Upper lobe of right lung (tissue), 1 donor: ENCODE measurements at places on chromosomes 11 and 22. TPM values are rescaled to one million over a fixed set of nuclear protein-coding genes. Genes with fewer than 3 reads are reported as not detected.

DNA sequence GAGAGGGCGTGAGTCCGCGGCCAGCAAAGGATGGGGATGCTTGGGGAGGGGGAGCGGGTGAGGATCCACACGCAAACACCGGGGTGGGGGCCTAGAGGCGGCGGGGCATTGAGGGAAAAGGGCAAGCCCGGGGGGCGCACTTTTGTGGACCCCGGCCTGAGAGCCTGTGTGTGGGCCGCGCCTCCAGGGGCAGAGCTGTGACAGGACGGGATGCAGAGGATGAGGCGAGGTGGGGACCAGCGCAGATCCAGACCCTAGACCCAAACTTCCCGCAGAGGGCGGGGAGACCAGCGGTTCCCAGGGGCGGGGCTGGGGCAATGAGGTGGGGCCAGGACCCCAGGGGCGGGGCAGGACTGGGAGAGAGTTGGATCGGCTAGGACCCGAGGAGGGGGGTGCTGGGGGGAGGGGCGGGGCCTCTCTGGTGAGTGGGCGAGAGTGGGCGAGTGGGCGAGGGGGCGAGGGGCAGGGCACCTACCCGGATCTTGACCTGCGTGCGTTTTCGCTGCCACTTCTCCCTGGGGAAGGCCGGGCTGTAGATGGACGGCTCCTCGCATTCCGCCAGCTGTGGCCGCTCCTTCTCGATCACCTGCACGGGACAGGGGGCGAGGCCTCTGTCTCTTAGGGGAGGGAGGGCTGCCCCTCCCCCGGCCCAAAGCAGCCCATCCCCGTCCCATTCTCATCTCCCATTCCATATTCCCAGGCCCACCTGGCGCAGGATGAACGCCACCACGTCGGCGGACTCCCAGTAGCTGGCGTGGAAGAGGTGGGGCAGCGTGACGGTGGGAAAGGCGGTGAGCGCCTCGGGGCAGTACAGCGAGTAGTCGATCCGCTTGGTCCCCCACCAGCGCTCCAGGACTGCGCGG is 10.6 kb downstream of the PITPNM1 start:
- H3K27me3 ChIP-seq: no peaks in the 10 kb centered on the region
- peaks cover 56% of the 10 kb centered on the region for H3K36me3 ChIP-seq
- DNase-seq: no peak
- H3K4me3 ChIP-seq: no peak overlapping the region

GRCh38 chr22:30486661-30487115 is 14.9 kb upstream of the SEC14L3 start:
- no peaks in the 10 kb centered on the region for H3K27me3 ChIP-seq
- no peaks in the 10 kb centered on the region for H3K36me3 ChIP-seq
- H3K4me1 ChIP-seq: no peaks in the 10 kb centered on the region
- no peak for DNase-seq

- peaks cover 11% of the 10 kb centered on the region for H3K4me1 ChIP-seq
- no peak for DNase-seq
- H3K27ac ChIP-seq: no peak overlapping the region
- no peaks in the 10 kb centered on the region for H3K36me3 ChIP-seq
- no peaks in the 10 kb centered on the region for H3K27me3 ChIP-seq
Observed at GRCh38 chr11:69969890-69970784, 108.0 kb upstream of the ANO1 start.

DNA sequence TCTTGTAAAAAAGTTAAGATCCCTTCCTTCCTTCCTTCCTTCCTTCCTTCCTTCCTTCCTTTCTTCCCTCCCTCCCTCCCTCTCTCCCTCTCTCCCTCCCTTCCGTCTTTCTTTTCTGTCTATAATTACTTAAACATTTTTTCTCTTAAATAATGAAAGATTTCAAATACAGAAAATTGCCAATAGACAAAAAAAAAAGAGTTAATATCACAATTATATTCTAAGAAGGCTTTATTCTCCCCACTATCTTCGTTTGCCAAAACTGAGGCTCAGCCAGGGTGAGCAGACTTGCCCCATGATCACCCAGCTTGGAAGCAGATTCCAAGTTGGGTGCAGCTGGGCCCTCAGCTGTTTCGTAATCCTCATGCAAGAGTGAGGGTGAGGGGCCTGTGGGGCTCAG is 327 bp upstream of the CACNA1I start:
- H3K27me3 ChIP-seq: peaks cover 6% of the 10 kb centered on the region
- H3K27ac ChIP-seq: no peak overlapping the region
- H3K36me3 ChIP-seq: no peaks in the 10 kb centered on the region
- no peaks in the 10 kb centered on the region for H3K4me1 ChIP-seq

GRCh38 chr11:19919050-19919561 is 206.5 kb downstream of the NAV2 start:
- H3K4me1 ChIP-seq: peaks cover 14% of the 10 kb centered on the region
- H3K27ac ChIP-seq: no peak overlapping the region
- peak; percentile 80 for DNase-seq
- H3K4me3 ChIP-seq: no peak overlapping the region
- H3K27me3 ChIP-seq: no peaks in the 10 kb centered on the region

DNA sequence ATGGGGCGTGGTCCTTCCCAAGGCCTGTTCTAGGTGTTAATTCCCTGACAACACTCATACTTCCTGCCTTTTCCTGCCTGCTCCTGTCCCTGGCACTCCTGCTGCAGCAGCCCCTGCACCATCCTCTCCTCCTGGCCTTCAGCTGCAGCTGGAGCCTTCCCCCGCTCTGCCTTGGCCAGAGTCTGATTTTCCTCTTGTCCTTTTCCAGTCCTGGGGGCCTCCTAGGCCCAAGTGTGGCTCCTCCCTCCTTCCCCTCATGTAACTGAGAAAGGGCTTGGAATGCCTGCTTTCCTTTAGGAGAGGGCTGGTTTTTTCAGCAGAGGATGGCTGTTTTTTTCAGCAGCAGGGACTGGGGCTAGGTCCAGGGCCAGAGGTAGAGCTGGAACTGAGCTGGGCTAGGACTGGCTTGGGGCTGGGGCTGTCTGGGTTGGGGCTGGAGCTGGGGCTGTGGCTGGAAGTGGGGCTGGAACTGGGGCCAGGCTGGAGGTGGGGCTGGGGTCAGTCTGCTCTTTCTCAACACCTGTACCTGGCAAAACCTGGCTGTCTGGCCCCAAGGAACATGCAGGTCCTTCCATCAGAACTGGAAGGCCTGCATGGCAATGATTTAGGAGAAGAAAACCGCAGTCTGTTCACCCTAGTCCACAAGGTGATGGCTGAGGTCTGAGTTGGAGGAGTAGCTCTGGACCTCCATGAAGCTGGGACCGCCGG is 23.6 kb downstream of the ZC3H7B start:
- no peak overlapping the region for H3K27ac ChIP-seq
- peaks cover 77% of the 10 kb centered on the region for H3K36me3 ChIP-seq
- no peaks in the 10 kb centered on the region for H3K27me3 ChIP-seq
- peaks cover 4% of the 10 kb centered on the region for H3K4me1 ChIP-seq

DNA sequence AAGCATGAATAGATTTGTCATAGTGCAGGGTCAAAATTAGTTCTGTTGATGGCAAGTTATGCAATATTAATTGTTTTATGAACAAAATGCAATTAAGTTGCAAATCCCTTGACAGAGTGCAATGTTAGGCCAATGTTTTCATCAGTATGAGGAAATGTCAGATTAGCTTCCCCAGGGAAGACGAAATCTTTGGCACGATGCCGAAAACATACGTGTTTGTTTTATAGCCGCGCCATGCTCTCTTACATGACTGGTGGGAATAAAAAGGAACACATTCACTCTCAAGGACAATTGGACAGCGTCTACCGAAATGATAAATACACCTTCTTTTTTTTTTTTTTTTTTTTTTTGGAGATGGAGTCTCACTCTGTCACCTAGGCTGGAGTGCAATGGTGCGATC is 27.0 kb downstream of the MFNG start:
- no peaks in the 10 kb centered on the region for H3K27me3 ChIP-seq
- H3K36me3 ChIP-seq: no peaks in the 10 kb centered on the region
- DNase-seq: no peak
- peaks cover 5% of the 10 kb centered on the region for H3K4me1 ChIP-seq
- H3K4me3 ChIP-seq: no peak overlapping the region

DNA sequence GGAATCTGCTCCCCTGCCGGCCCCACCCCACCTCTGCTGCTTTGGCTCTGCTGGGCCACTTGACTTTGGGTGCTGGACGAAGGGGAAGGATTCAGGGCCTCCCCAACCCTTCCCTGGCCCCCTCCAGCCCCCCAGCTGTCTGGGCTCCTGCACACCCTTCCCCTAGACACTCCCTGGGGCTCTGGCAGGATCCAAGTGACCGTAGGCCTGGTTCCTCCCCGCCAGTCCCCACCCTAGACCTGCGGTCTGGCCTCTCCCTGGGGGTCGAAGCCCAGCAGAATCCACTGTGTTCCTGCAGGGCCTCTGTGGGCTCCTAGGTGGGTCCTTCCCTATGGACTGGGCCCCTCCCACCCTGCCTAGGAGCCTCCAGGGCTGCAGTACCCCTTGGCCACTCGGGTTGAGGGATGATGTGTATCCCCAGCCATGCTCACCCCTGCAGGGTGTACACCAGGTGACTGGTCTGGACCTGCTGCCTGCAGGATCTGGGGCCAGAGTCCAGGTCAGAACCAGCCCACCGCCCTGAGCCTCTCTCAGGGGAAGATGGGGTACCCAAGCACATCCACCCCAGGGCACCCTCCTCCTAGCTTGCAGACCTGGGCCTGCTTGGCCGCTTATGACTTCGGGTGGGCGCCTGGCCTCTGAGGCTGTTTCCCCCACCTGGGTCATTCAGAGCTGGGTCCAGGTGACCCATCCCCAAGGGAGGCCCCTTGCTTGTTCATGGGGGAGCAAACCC is 5.6 kb downstream of the PIM3 start:
- H3K27ac ChIP-seq: peak overlapping the region; percentile 87
- peaks cover 36% of the 10 kb centered on the region for H3K36me3 ChIP-seq
- H3K4me1 ChIP-seq: peaks cover 66% of the 10 kb centered on the region
- DNase-seq: peak; percentile 68

DNA sequence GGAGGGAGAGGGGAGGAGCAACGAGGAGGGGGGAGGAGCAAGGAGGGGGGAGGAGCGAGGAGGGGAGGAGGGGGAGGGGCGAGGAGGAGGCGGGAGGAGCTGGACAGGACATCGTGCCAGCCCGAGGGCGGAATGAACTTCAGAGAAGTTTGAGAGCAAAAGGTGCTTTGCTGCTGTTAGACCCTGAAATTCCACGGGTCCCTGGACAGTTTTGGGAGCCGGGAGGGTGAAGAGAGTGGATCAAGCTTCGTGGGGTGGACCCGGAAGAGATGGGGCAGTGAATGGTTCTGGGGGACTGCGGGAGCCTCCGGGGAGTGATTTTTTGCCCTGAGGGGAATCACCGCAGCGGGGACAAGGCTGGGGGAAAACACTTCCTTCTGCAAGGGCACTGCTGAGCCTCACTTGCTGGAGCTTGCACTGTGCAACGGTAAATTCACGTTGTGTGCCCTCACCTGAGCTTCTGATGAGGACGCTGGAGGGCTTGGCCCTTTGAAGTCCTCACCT is 10.7 kb upstream of the NLRP6 start:
- H3K27ac ChIP-seq: peak overlapping the region; percentile 85
- peak; percentile 85 for DNase-seq
- no peaks in the 10 kb centered on the region for H3K27me3 ChIP-seq
- peaks cover 10% of the 10 kb centered on the region for H3K4me1 ChIP-seq

DNA sequence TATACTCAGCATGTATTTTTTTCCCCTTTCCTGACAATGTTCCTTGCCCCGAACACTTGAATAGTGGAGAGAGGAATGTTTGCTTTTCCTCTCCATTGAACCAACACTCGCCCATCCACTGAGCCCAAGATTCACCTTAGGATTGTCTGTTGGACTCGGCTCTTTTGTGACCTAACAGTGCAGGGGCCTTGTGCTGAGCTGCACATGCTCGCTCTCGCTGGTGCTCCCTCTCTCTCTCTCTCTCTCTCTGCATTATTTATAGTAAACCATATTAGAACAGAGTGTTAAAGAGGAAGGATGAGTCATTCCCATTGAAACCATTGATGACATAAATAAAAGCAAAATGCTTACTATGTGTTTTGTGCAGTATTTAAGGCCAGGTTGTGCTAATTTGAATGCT is 20.7 kb downstream of the ZBTB16 start:
- peaks cover 100% of the 10 kb centered on the region for H3K4me1 ChIP-seq
- H3K27me3 ChIP-seq: no peaks in the 10 kb centered on the region
- H3K4me3 ChIP-seq: no peak overlapping the region
- DNase-seq: no peak
- peak overlapping the region; percentile 63 for H3K27ac ChIP-seq
- peaks cover 65% of the 10 kb centered on the region for H3K36me3 ChIP-seq

GRCh38 chr11:96332126-96332771 is 10.7 kb downstream of the MAML2 start:
- H3K36me3 ChIP-seq: no peaks in the 10 kb centered on the region
- H3K4me1 ChIP-seq: peaks cover 69% of the 10 kb centered on the region
- H3K27me3 ChIP-seq: no peaks in the 10 kb centered on the region
- no peak overlapping the region for H3K4me3 ChIP-seq

- H3K4me1 ChIP-seq: no peaks in the 10 kb centered on the region
- no peaks in the 10 kb centered on the region for H3K27me3 ChIP-seq
- no peaks in the 10 kb centered on the region for H3K36me3 ChIP-seq
- DNase-seq: no peak
- H3K27ac ChIP-seq: no peak overlapping the region
Observed at GRCh38 chr11:82183346-82183745, 550.3 kb downstream of the FAM181B start.

DNA sequence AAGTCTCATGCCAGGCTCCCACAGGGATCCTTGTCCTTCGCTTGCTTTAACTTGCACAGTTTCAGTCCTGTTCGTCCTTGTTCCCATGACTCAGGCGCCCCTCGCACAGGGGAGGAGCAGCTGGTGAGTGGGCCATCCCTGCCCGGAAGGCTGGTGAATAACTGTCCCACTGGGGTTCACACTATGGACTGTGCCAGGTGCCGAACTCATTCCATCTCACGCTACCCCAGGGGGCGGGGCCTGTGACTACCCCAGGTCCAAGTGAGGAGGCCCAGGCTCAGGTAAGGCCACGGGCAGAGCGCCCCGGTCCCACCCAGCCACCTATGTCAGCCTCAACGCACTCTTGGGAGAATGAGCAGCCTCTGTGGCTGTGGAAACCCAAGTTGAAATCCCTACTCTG is 7.2 kb upstream of the CARD10 start:
- no peaks in the 10 kb centered on the region for H3K27me3 ChIP-seq
- H3K4me3 ChIP-seq: no peak overlapping the region
- no peak overlapping the region for H3K27ac ChIP-seq

The C11orf86 gene
- not detected for total RNA-seq

The BIK gene
- 0.87 TPM for total RNA-seq

The ETS1 gene
- 121 TPM for total RNA-seq

The GALR3 gene
- not detected for total RNA-seq

The DEFB131B gene
- total RNA-seq: not detected

The ENTHD1 gene
- not detected for total RNA-seq

The CRYBB2 gene
- total RNA-seq: not detected

The MRGPRX4 gene
- total RNA-seq: not detected

The MICAL3 gene
- 31.2 TPM for total RNA-seq

The POTEH gene
- total RNA-seq: not detected

The KCNQ1OT1 gene
- total RNA-seq: 2.0 TPM
